Stromal cell of bone marrow (primary cell): ENCODE measurements at places on chromosomes 13 and 19.

GRCh38 chr19:7152568-7152967 is 83.1 kb downstream of the ZNF557 start:
- DNase-seq: no peak

GRCh38 chr19:31174948-31175347 is 174.3 kb downstream of the TSHZ3 start:
- no peak for DNase-seq

- DNase-seq: peak; percentile 40
These were observed 43.9 kb downstream of the CERS4 start for GRCh38 chr19:8252922-8253589.

GRCh38 chr13:97225533-97225932 is 3.4 kb downstream of the MBNL2 start:
- no peak for DNase-seq

- no peak for DNase-seq
These were observed 99.9 kb downstream of the COL4A2 start for GRCh38 chr13:110407021-110407420.

DNA sequence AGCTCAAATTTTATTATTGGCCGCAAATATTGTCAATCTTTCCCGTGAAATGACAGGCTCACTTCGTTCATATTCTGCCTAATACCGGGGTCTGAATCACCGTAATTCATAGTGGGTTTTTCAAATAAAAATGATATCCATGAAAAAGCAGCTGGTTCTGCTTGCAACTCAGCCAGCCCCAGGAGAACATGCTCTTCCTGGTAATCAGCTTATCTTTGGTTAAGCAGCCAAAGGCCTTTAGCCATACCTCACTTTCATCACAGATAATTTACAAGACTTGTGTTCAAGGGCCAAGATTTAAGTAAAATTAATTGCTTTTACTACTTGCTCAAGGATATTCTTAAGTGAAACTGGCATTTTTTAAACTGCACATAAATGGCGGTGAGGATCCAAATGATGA is 22.5 kb downstream of the RNASEH2B start:
- no peak for DNase-seq

DNA sequence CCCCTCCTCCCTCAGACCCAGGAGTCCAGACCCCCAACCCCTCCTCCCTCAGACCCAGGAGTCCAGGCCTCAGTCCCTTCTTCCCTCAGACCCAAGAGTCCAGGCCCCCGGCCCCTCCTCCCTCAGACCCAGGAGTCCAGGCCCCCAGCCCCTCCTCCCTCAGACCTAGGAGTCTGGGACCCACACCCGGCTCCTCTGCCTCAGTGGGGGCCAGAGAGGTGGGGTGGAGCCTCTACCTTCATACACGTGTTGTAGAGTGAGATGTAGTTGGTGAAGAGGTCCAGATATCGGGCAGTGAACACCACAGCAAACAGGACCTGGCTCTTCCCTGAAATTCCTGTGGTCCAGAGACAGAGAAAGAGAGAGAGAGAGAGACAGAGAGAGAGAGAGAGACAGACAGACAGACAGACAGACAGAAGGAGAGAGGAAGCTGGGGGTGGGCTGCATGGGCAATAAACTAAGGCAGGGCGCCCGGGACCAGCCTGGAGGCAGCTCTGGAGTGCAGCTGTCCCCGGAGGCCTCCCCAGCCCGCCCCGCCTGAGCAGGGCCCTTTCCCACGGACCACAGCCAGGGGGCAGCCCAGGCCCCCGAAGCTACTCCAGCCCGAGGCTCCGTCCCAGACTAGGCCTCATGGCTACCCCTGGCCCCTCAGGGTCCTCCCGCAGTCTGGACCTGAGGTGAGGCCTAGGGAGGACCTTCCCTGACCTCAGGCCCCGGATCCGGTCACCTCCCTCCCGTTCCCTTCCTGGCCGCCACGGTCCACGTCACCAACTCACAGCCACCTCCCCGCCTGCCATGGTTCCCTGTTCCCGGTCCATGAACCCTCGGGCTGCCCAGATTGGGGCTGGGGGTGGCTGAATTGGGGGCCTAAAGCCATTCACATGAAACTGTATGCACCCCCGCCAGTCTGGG is 907 bp downstream of the KDELR1 start:
- peak; percentile 45 for DNase-seq

- DNase-seq: peak; percentile 61
These were observed 595.5 kb downstream of the TBC1D4 start for GRCh38 chr13:74886502-74886901.

GRCh38 chr13:109330123-109330522 is 456.3 kb downstream of the IRS2 start:
- no peak for DNase-seq

DNA sequence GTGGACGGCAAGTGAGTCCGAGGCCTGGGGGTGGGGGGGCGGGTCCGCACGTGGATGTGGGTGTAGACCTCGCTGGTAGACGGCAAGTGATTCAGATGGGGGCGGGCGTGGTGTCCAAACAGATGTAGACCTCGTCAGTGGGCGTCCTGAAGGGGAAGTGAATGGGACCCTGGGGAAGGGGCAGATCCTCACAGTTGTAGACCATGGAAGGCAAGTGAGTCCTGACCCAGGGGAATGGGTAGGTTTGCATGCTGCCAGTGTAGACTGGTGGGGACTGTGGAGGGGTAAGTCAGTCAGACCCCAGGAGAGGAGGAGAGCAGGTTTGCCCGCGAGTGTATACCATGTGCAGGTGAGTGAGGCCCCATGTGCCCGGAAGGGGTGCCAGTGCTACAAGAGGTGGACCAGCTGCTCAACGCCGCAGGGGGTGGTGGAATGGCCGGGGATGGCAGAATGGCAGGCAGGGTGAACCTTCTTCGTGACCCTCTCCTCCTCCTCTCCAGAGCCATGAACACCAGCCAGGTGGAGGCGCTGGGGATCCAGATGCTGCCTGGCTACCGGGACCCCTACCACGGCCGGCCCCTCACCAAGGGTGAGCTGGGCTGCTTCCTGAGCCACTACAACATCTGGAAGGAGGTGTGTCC is 22.1 kb downstream of the COLGALT1 start:
- DNase-seq: no peak

DNA sequence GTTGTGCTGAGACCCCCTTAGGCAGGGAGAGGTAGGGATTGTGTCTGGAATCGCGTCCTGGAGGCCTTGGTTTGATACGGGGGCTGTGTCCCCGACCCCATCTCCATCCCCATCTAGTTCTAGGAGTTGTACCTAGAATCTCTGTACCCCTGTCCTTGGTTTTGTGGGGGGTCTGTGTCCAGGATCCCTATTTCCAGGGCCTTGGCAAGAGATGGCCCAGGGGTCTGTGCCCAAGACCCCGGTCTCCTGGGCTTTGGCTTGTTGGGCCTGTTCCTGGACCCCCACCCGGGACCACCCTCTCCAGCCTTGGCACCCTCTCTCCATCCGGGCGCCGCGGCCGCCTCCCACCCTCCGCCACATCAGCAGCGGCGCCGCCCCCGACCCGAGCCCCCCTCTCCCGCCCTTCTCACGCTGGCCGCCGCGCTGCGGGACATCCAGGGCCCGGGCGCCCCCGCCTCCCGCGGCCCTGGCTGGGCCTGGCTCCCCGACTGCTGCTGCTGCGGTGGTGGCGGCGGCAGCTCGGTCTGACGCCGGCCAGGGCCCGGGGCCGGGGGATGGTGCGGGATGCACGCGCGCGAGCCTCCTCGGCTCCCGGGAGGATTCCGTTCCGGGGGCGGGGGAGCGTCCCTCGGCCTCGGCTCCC is at the start of gene NUMBL:
NUMBL (minus strand) TSS at position 602 of the 643 bp plus-strand sequence; CDS start at position 434, 168 bp downstream.
- no peak for DNase-seq

DNA sequence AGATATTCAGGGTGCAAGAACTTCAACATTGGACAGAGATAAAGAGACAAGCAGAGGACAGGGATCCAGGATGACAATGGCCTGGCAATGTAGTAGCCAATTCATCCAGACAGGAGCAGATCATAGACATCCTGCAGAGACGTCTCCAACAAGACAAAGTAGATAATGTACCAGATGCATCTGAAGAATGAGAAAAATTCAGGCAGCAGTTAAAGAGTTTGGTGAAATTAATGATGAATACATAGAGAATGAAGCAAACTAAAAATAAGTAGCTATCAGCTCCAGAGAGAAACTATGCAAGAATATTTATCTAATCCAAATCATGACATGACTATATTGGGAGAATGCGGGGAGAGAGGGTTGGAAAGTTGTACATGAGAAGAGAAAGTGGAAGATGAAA is 278.4 kb upstream of the DACH1 start:
- no peak for DNase-seq

GRCh38 chr19:15864824-15865223 is 33.0 kb downstream of the CYP4F2 start:
- DNase-seq: no peak

- DNase-seq: no peak
These were observed 4.7 kb upstream of the LILRA6 start for GRCh38 chr19:54247106-54247930.

GRCh38 chr13:107649079-107649478 is 566.3 kb downstream of the LIG4 start:
- DNase-seq: no peak

GRCh38 chr19:1468821-1469254 is 10.2 kb downstream of the C19orf25 start:
- no peak for DNase-seq

DNA sequence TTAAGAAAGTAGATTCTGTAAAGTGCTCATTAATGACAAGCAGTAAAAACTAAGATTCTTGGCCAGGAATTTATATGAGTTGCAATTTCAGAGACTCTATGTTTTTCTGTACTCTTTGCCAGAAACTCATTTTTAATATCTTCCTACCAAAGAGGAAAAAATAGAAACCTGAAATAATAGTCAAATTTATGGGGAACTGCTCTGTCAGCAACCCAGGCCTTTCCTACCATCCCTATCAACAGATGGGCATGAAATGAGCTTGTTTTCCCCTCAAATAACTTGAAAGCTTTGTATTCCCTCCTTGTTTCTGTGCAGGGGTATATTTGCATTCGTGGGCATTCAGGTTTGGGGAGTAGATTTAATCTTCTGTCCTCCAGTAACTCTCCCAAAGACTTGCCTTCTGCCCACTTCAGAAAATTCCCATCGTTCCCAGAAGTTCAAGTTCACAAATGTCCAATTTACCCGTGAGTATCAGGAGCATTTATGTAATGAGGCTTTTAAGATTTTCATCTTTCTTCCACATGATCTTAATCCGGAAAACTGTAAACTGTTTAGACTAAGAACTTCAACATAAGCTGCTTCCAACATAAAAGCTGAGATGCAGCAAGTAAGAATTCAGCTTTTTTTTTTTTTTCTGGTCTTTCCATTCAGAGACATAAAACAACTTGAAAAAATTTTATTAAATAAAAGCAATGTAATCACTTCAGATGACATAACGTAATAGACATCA is 363.1 kb downstream of the EFNB2 start:
- DNase-seq: no peak

DNA sequence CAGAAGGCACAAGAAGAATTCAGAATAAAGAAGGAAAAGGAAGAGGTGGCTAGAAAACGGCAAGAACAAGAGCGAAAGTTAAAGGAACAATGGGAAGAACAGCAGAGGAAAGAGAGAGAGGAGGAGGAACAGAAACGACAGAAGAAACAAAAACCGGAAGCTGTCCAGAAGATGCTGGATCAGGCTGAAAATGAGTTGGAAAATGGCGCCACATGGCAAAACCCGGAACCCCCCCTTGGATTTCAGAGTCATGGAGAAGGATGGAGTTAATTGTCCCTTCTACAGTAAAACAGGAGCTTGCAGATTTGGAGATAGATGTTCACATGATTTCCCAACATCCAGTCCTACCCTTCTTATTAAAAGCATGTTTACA is 6.7 kb downstream of the CD209 start:
- no peak for DNase-seq
